CD4-positive, alpha-beta T cell treated with Interleukin-17A for 1 hour (primary cell): ENCODE measurements at places on chromosomes 2 and 18.

GRCh38 chr2:146820672-146821071 is 1024.2 kb upstream of the ACVR2A start:
- DNase-seq, result no peak

DNA sequence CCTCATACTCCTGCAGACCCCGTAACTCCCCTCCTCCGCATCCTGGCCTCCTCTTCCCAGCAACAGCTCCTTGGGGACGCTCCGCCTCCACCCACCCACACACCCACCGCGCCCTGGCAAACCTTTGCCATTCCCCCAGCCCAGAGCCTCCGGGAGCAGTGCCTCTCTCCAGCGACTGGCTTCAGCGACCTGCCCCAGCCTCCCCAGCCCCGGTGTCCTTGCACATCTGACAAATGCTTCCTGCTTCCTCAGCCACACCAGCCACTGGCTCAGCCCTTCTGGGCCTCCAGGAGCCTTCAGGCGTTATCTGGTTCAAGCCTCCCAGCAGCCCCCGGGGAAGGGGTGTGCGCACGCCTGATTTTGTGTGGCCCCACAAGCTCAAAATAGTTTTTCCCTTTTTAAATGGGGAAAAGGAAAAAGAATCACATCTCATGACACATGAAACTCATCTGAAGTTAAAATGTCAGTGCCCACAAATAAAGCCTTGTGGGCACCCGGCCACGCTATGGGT is 14.2 kb downstream of the ESPNL start:
- no peak for DNase-seq

GRCh38 chr2:96113951-96114350 is 2.4 kb downstream of the ADRA2B start:
- DNase-seq, result no peak

DNA sequence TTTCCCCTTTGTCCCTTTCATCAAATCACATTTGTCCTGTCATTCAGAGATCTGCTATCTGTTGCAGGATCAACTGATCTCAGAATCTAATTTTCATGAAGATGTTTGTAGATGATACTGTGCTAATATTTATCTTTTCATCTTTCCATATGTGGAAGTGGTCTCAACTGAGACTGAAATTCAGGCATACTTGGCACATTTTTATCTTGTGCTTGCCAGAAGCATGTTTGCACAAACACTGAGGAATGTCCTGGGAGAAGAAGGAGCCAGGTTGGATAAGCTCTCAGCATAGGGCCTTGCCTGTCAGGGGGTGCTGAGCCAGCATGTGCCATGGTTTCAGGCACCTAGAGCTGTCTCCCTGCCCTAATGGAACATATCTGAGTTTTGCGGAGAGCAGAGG is 24.5 kb upstream of the MMADHC start:
- no peak for DNase-seq

DNA sequence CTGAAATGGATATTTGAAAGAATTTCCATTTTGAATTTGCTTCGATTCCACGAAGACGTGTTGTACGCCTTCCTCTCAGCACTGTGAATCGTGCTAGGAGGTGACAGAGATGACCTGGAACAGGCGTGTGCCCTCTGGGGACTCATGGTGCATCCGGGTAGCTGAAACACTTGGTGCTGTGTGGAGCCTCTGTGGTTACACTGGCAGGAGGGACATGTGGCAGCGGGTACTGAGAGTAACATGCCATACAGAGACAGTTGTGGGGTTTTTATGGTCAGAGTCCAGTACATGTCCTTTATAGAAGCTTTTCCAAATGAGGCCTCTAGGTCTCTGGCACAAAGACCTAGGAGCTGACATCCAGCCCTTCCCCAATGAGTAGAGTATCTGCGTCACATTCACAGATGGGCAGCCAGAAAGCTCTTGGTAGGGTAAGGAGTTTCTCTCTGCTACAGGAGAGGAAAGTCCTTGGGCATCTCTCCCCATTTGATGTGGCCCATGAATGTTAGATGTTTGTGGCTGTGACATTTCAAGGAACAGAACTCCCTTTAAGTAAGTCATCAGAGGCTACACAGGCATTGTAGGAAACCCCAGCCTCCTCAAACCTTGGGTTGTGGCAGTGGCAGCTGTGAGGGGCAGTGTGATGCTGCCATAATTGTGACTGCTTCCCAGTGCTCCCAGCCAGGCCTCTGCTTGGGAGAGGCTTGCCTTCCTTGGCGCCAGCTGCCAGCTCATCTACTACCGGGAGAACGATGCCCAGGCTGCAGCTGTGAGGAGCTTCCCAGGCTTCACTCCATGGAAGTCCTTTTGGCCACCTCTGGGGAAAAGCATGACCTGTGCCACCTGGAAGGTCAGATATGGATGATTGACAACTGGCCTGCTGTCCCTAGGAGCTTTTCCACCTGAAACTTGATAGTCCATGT is 80.6 kb downstream of the ACOXL start:
- DNase-seq, result no peak
